ENCODE measurements at places on chromosomes 1 and 21.
A peak's percentile ranks its signal among the peaks of the same experiment; 100 is the strongest.

DNA sequence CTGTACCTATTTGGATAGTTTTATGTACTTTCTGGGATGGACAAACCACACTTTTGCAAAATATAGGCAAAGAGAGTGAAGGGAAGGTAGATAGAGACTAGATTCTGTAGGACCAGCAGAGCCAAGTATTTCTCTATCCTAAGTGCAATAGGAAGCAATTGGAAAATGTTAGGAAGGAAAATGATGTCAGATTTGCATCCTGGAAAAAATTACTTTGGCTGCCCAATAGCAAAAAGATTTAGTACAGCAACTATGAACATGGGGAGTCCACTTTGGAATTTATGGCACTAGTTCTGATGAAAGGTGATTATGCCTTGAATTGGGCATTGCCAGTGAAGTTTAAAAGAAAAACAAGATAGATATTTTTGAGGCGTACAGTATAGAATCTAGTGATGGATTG lies 50.7 kb upstream of the CACYBP start:
- no peak for DNase-seq

DNA sequence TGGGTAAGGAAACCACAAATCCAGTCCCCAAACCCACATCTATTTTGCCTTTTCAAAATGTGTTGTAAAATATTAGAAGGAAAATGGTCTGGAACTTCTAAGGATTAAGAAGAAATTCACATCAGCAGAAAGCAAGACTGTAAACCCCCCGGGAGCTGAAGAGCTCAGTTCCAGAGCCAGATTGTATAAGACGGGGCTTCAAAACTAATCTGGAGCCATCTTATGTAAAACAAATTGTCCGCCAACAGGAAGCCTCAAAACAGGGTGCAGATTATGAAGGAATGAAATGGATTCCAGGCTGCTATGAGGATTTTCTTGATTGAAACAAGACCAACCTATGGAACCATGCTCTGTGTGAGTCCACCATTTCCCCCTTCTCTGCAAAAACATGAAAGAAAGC lies 25.1 kb upstream of the HUNK start:
- DNase-seq, result no peak

- DNase-seq, result no peak
Observed at GRCh38 chr1:209012443-209013196, 570.9 kb upstream of the CAMK1G start.

- DNase-seq, result no peak
Observed at GRCh38 chr21:37899146-37899545, 17.1 kb downstream of the KCNJ6 start.

DNA sequence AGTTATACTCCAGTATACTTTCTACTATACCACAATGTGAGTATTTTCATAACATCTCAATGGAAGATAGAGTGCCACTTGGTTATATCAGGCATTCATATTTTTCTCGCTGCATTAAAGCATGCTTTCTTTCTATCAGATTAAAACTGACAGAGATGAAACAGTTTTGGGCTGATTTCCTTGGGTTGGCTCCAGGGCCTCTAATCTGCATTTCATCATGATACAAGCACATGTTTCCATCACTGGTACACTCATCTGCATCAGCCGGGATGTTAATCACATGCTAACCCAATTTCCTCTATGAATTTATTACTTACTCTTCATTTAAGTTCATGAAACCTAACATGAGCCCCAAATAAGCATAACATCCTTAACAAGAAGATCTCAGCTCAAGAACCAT lies 289.0 kb upstream of the DAB1 start:
- no peak for DNase-seq

DNA sequence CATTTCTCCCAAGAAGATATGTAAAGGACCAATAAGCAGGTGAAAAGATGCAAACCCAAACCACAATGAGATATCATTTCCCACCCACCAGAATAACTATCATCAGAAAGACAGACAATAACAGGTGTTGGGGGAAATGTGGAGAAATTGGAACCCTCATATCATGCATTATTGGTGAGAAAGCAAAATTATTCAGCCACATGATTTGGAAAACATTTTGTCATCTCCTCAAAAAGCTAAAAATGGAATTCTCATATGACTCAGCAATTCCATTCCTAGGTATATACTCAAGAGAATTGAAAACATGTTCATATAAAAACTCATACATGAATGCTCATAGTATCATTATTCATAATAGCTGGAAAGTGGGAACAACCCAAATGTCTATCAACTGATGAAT lies 25.1 kb upstream of the RNF186 start:
- no peak for DNase-seq

DNA sequence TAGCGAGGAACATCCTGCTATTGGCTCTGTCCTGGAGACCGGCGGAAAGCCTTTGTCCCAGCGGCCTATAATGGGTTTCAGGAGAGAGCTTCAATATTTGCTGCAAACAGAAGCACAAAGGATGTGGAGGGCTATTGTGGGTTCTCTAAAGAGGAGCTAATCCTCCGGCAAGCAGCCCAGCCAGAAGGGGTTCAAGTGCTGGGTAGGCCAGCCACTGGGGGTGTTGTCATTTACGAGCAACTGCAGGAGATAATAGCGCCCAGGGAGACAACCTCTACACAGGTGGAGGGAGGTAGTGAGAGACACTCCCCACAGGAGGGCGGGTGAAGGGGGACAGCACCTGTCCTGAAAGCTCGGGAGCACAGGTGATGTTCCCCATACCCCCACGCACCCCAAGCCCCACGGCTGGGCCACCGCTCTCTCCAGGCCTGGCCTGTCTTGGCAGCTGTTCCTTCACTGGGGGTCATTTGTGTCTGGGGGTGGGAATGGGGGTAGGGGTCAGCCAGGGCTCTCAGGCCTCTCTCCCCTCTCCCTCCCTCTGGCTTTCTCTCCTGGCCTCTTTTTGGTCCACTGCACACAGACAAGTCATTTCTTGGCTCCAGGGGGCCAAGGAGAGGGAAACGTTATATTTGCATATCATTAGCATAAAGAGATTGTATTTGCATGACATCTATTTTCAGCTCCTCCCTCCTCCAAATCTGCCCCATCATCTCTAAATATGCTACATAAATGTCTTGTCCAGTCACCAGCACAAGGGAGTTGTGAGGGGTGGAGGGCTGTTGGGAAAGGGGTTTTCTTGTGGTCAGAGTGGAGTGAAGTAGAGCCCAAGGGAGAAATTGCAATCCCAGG lies 22.0 kb upstream of the SLC26A9 start:
- no peak for DNase-seq

DNA sequence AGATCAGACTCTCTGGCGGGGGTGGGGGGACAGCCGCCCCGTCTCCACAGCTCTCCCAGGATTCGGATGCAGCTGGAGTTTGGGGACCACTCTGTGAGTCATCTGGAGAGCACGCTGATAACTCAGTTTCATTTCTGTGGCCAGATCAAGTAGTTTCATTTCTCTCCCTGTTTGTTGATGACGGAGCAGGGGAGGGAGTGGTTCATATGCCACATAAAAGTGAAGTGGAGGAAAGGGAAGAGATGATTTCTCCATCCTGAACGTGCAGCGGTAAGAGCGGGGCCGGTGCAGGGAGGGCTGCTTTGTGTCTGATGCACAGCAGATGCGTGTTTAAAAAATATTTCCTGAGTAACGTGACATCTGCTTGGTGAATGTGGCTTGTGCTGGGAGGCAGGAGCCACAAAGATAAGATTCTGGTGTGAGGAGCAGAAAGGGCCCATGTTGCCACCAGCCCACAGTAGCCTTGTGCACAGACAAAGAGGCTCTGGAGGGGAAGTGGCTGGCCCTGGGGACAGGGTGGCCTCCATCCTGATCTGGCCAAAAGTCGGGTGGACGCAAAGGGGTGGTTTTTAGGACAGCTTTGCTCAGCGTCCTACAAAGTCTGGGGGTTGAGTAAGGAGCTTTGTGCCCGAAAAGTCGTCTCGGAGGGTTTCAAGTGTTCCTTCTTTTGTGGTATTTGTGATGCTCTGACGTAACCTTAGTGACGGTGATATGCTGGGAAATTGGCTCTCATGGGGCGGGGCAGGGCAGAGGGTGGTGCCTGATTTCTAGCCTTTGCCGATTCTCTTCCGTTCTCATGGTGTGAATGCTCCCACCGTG lies at the start of gene MX2:
Gene MX2 (plus strand): TSS at position 242 of the 819 bp plus-strand sequence. CDS start 14,880 bp downstream, outside the sequence.
- DNase-seq, result peak; percentile 90

DNA sequence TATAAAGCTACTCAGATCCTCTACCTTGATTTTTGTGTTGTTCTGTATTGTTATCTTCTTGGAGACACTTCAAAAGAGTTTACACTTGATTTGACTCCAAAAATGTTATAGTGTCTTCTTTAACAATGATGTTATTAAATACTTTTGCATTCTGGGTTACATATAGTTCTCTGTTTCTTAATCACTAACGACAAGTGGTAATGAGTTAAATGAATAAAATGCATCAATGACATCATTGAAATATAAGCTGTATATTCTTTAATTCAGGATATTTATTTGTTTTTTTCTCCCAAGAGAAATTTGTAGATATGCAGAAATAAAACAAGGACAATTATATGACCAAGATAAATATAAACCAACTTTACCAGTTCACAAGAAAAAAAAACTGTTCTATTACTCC lies 7.2 kb upstream of the CFHR5 start:
- DNase-seq, result no peak

DNA sequence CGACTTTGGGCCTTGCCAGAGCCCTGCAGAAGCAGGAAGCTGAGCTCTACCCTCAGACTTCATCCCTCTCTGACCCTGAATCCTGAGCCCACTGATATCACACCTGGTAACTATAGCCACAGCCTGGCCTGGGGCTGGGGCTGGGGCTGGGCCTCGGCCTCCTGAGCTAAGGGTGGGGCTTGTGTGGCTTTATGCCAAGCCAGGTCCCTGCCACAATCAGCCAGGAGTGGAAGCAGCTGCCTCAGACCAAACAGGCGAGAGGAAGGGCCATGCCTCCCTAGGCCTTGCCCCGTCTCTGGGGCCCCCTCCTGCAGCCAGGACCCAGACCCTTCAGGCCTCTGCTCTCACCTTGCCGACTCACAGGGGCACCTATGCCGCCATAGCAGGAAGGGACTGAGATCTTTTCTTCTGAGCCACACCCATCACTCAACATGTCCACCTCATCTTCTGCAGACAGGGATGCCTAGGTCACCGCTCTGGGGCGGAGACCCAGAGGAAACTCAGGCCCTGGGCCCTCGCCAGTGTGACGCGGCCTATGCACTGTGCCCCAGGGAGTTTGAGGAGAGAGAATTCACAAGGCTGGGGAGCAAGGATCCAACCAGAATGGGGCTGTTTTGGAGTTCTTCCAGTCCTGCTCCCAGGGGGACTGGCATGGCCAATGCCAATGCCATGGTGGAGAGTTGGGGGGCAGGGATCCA lies 5.7 kb downstream of the UBXN11 start:
- no peak for DNase-seq

- no peak for DNase-seq
Observed at GRCh38 chr1:84969489-84970250, 27.2 kb downstream of the MCOLN2 start.

DNA sequence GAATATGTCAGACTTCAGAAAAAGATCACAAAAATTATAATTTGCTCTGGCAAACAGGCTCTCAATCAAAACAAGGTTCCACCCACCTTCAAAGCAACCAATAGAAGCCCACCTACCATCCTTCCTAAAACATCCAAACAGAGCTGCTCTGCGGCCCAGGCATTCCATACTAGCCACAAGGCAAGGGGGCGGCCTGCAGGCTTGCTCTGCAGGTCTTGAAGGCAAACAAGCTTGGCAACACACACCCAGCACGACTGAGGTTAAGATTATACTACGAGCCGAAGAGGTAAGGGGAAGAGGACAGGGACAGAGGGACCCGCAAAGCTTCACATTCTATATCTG lies 207.3 kb downstream of the SLC45A1 start:
- peak; percentile 40 for DNase-seq

- no peak for DNase-seq
Observed at GRCh38 chr21:45285266-45285931, 2.3 kb downstream of the POFUT2 start.

All from CD4-positive, alpha-beta T cell treated with Interleukin-12 subunit alpha and Interleukin-12 subunit beta, for 1 hour (primary cell).